ENCODE measurements at places on chromosomes 3 and 15. TPM values are rescaled to one million over a fixed set of nuclear protein-coding genes. Genes with fewer than 3 reads are reported as not detected.

The ADAMTSL3 gene
- 0.72 TPM for total RNA-seq

The NUTM1 gene
- total RNA-seq, result not detected

The VPS39 gene
- 49.1 TPM for total RNA-seq

The ZBTB11 gene
- total RNA-seq, result 12.2 TPM

The MOBP gene
- 0.56 TPM for total RNA-seq

DNA sequence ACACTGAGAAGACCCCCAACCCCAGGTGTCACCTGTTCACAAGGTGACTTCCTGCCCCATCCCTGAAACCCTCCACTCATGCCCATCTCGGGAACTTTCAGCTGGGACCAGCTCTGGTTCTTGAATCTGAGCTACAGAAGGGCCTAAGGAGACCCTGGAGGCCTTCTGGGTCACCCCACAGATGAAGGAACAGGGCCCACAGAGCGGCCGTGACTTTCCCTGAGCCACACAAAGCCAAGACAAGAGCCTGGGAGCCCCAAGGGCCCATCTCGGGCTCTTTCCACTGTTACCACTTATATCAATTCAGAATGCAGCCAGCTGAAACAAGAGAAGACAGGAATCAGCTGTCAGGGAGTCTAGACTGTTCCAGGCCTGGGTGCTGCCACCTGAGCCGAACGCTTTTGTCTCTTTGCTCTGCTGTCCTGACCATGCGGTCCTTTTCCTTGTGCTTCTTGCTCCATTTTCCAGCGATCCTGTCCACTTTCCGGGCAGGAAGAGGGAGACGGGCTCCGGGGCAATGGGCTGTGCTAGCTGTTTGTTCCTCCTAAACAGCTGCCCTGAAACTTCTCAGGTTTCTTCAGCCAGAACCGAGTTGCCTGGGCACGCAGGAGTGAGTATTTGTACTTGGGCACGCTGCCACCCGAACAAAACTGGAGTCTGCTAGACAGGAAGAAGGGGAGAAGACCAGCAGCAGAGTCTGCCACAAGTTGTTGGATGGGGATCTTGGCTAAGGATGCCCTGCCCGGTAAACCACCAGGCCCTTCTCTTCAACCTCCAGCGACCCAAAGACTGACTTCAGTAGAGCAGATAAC, 28.0 kb upstream of the PIGZ start:
- DNase-seq, result no peak

DNA sequence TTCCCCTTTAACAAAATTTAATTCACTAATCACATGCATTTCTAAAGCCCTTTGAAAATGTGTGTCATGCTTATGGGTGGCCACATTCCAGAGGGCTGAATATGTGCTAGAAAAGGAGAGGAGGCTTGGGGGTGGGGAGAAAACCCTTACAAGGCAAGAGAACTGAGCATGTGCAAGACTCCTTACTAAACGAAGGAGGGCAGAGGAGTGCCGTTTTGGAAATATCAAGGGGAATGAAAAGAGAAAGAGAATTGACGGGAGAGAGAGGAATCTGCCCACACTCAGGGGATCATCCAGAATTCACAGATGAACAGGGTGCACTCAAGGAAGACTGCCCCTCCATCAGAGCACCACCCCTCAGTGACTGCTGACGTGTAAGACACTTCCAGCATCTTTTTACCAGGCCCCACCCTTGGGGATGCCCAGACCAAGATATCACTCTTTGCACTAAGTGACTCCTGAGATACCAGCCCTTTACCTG, 37.9 kb upstream of the TSC22D2 start:
- DNase-seq, result peak; percentile 45

GRCh38 chr15:43165801-43166325, 19.3 kb upstream of the CCNDBP1 start:
- no peak for DNase-seq

- DNase-seq, result no peak
These were observed 39.2 kb downstream of the SNX4 start for GRCh38 chr3:125480656-125481374.

- no peak for DNase-seq
These were observed 62.3 kb downstream of the PPARG start for GRCh38 chr3:12351145-12351544.

GRCh38 chr3:124705552-124705951, 24.7 kb upstream of the UMPS start:
- DNase-seq, result no peak

- no peak for DNase-seq
These were observed 6.8 kb downstream of the USP4 start for GRCh38 chr3:49333091-49333490.

GRCh38 chr3:76871655-76872054, 168.2 kb upstream of the ROBO2 start:
- no peak for DNase-seq

DNA sequence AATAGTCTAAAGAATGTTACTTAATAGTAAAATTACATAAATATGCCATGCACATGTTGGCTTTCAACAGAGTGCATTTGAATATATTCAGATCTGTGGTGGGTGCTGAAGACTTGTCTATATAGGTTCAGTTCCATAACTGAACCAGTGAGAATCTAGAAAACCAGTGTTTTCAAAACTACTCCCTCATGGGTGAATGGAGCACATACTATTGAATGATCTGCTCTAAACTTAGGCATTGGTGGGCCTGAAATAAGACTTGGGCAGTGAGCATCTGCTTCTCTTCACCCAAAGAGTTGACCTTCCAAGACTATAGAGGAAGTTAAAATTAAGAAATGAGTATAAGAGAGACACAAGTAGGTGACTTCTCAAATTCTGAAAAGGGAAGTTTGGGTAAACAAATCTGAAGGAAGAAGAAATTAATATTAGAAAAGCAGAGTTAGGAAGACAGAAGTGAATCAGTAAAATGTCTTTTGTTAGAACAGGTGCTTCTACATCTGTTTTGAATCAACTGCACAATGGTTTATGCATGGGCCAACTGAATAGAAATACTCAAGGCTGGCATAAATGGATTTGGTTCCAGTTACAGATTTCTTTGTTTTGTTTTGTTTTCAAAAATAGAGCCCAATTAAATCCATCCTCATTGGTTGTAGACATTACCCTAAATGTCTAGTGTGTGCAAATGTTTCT, 19.3 kb downstream of the ALCAM start:
- DNase-seq, result no peak

DNA sequence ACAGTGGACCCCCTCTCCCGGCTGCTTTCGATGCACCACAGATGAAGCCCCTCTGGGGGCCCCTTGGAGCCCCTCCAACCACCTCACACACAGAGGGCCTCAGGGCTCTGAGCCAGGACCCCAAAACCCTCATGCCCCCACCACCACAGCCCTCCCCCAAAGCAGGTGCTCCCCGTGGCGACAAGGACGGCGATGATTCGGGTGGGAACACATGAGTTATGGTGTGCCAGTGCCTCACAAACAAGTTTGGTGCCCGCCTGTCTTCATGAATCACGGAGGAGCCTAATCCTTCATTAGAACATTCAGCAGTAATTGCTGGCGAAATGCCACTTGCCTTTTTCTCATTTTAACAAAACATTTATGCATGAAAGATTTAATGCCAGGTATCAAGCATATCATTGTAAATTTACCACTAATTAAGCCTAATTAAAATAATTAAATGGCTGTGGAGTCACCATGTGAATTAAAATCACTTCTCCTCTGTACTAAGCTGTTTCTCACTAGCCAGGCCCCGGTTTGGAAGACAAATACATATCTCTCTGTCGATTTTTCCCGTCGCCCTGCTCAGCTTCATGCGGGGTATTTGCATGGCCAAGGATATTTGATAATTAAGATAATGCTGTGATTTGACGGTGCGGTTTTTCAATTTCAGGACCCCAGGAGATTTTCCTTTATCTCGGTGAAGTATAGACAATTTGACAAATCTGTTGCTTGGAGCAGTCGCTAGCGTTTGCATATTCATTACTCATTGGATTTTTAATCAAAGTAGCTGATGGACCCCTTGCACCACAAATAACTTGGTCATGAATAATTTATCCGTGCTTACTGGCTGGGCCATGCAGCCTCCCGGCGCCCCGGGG, 157.0 kb downstream of the TLE3 start:
- no peak for DNase-seq

DNA sequence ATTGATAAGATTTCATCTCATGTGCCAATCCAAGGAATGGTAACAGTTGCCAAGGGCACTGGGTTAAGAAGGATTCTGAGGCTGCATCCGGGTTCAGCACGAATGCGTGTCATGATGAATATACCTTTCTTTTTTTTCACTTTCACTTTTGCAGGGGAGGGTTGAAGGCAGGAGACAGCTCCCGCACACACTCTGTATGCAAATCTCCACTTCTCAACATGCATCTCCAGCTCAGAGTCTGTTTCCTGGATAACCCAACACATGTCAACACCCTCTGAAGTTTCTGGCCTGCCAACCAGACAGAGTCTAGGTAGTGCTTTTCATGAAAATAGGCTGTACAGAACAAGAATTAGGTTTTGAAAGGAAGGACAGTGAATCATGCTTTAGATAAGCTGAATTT, 21.6 kb downstream of the B4GALT4 start:
- DNase-seq, result no peak

Data from colonic mucosa (tissue), 4 donors.